Colonic mucosa (tissue), 4 donors: ENCODE measurements at places on chromosomes 11 and 22.

GRCh38 chr11:14253421-14253820, 105.6 kb downstream of the RRAS2 start:
- no peak for DNase-seq

GRCh38 chr11:44747836-44748235, 21.1 kb downstream of the TSPAN18 start:
- no peak for DNase-seq

GRCh38 chr11:95725196-95725595, 64.4 kb downstream of the FAM76B start:
- DNase-seq = no peak

DNA sequence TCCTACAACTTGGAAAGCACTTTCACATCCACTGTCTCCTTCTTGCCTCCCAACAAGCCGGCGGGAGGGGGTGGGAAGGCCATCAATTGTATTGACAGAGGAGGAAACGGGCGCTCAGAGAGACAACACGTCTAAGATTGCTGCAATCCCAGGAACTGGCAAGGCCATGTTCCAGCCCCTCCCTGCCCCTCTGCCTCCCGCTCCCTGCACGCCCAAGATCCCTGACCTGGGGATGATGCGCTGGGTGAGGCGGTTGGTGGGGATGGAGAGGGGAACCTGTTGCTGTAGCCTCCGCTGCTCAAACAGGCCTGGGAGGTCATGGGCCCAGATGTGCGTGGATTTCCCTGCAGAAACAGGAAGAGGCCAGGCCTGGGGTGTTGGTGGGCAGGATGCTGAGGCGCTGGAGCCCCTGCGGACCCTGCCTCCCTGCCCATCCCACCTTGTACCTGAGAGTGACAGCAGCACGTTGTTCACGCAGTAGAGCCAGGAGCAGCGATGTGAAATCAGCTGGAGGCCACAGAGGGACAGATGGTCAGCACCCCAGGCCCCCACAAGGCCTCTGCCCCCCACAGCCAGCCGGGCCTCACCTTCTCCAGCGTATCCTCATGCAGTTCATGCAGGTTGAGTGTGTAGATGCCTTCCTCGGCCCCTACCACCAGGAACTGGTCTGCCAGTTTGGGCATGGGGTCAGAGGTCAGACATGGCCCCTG, 6.8 kb downstream of the MAP4K2 start:
- no peak for DNase-seq

DNA sequence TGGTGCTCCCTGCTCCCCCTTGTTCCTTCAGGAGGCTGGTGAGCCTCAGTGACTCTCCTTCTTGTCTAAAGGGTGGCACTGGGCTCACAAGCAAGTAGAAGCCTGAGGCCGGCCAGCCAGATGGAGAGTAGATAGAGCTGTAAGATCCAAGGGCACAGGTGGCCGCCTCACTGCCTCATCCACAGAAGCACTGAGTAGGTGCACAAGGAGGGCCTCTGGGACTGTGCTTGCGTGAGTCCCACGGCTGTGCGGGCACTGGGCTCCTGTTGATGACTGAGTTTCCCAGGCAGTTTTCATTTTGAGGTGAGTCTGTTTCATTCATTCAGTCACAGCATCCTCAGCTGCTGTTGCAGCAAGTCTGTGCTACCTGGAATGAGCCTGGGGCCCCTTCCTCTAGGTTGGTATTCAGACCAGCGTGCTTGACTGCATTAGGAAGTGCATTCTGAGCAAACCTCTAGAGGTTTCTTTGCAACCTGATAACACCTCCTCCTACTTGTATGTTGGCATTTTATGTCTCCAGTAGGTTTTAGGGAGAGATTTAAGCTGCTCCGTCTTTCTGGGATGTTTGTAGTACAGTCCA, 184.0 kb downstream of the TBC1D22A start:
- DNase-seq = peak; percentile 12

DNA sequence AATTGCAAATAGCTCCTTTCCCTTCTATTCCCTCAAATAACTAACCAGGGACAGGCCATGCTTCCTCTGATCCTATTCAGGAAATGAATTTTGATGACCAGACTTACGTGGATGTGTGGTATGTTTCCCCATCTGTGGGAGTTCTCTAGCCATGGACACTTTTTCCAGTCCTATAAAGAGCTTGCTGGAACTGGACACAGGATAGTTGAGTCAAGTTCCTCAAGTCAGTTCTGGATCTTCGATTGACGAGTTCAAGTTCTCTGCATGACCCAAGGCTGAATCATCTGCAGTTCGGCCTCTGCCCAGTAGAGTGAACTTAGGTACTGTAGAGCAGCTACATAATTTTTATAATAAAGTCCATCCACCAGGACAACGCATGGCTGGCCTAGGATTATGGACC, 52.7 kb upstream of the CCND1 start:
- no peak for DNase-seq

DNA sequence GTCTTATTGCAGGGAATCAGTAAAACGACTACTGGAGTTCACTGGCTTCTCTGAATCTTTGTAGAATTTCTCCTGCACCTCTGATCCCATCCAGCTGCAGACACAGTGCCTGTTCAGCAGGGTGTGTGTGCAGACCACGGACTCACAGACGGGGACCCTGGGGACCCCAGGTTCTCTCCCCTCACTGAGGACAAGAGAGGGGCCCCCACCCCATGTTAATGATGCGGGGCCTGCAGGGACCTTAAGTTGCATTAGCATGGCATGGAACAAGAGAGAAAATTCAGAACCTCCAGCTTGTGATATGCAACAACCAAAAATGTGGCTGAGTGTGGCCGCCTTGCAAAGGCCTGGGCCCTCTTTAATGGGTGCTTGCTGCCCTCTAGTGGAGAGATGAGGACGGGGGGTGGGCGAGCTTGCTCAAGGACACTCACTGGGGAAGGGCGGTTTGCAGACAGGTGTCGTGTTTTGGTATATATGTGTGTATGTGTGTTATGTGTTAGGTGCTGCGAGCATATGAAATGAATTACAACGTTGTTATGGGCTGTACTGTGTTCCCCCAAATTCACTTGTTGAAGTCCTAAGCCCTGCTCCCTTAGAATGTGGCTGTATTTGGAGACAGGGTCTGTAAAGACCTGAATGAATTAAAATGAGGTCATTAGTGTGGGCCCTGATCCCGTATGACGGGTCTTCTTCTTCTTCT, 84.4 kb upstream of the SEPTIN5 start:
- DNase-seq = peak; percentile 79

DNA sequence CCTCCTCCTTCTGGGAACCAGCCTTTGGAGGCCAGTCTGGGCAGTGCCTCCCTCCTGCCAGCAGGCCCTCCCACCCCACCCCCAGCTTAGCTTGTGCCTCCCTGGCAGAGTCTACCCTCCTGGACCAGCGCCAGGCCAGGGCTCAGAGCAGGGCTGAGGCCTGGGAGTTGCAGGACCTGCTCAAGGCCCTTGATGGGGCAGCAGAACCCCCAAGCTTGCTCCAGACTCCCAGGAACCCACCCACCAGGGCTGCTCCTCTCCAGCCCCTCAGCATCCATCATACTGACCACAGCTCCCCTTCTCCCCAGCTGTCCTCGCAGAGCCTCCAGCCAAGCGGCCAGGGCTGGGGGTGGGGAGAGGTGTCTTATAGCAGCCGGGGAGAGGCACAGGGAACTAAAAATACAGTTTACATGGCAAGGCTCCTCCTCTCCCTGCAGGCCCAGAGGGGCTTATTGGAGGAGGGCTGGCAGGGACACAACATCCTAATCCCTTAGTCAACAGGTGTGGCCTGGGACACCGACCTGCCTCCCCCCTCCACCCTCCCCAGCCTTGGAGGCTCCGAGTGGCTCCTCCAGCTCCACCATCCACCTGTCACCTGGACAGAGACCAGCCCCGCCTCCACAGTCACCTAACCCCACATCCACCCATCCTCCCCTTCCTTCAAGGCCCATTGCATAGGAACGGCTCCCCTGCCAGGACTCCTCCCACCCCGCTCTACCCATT, 5.2 kb upstream of the MB start:
- DNase-seq = peak; percentile 63
